A549 treated with Mapracorat at 1 μM for 4 hours (cell line): ENCODE measurements at places on chromosomes 5 and 9. TPM values are rescaled to one million over a fixed set of nuclear protein-coding genes. Genes with fewer than 3 reads are reported as not detected.

Gene RNF44
- 23.5 to 36.6 TPM (median 36.0 TPM) in 5 replicates for total RNA-seq

Gene ECSCR
- total RNA-seq = not detected in 5 replicates

Gene RGP1
- total RNA-seq = 12.2 to 16.2 TPM (median 15.3 TPM) in 5 replicates

Gene TMEM232
- 0.23 TPM in 1 of 5 replicates, not detected in the others for total RNA-seq

Gene SLC1A3
- 0.05 to 0.27 TPM in 2 of 5 replicates, not detected in the others for total RNA-seq

Gene ARID3C
- 0.09 to 0.39 TPM (median 0.17 TPM) in 5 replicates for total RNA-seq

Gene MELK
- total RNA-seq = 66.3 to 78.4 TPM (median 75.0 TPM) in 5 replicates

Gene PCDHGA10
- 0.02 to 0.03 TPM in 2 of 5 replicates, not detected in the others for total RNA-seq

Gene PCDH1
- 2.2 to 3.8 TPM (median 3.0 TPM) in 5 replicates for total RNA-seq

Gene PRRX2
- total RNA-seq = 5.4 to 9.8 TPM (median 9.4 TPM) in 5 replicates
